ENCODE measurements at places on chromosomes 6 and 20.
A peak's percentile ranks its signal among the peaks of the same experiment; 100 is the strongest.

DNA sequence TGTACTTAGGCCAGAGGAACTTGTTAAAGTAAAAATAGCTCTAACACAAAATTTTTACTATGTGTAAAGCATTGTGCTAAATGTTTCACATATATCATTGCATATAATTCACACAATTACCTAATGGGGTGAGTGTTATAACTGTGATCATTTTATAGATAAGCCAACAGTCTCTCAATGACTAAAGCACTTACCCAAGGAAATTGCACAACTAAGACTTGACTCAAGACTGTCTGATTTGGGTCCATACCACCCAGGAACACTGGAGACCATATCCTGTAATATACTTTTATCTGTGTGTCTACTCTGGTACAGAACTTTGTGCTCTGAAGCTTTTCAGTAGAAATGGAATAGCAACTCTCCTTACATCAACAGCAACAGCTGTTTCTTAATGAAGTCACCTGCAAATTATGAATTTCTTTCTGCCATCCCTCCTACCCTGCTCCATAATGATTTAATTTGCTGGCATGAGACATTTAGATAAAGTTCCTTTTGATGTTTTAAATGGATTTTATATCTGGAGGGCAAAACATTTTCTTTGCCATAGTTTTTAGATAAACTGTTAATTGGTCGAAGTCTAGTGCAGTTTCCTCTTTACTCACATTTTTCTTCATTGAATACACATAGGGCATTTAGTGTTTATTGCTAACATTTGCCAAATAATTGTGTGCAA, 47.5 kb downstream of the TSPYL4 start:
- no peak for DNase-seq

DNA sequence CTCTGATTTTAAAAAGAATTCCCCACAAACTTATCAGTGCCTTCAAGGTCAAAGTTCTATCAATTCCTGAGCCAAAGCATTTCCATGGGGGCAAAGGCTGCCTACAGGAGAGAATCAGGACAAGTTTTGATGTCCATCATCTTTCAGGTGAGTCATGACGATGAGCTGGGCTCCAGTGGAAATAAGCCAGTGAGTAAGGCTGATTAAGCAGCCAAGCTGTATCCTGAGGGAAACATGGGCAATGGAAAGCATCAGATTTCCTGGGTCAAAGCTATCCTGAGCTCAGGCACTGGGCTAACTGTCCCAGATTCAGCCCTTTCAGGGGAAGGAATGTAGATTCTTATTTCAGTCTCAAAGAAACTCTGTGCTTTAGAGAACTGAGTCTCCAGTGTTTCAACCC, 377.4 kb downstream of the CD109 start:
- DNase-seq: peak; percentile 9

DNA sequence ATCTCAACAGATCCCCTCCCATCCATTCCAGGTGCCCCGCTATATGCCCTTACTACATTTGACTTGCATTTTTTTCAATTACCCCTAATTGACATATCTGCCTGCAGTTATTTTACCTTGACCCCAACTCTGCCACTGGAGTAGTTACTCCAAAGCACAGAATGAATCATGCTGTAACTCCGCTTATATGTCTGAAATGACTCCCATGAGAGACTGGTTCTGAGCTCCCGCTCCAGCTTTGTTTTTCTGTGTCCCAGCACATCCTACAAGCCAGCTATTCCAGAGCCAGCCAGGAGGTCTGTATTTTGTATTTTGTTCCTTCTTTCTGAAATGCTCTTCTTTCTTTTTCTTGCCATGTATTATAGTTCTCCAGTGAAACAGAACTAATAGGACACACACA, 10.9 kb upstream of the NOX3 start:
- DNase-seq: no peak

GRCh38 chr6:121338956-121339355, 4.7 kb upstream of the TBC1D32 start:
- DNase-seq: no peak

GRCh38 chr6:41367061-41367460, 31.7 kb downstream of the NCR2 start:
- no peak for DNase-seq

DNA sequence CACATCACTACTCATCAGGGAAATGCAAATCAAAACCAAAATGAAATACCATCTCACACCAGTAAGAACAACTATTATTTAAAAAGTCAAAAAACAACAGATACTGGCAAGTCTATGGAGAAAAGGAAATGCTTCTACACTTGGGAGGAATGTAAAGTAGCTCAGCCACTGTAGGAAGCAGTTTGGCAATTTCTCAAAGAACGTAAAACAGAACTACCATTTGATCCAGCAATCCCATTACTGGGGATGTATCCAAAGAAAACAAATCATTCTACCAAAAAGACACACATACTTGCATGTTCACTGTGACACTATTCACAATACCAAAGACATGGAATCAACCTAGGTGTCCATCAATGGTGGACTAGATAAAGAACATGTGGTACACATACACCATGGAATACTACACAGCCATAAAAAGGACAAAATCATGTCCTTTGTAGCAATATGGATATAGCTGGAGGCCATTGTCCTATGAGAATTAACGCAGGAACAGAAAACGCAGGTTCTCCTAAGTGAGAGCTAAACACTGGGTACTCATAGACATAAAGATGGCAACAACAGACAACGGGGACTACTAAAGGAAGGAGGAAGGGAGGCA, 260.4 kb downstream of the RNGTT start:
- DNase-seq: no peak

DNA sequence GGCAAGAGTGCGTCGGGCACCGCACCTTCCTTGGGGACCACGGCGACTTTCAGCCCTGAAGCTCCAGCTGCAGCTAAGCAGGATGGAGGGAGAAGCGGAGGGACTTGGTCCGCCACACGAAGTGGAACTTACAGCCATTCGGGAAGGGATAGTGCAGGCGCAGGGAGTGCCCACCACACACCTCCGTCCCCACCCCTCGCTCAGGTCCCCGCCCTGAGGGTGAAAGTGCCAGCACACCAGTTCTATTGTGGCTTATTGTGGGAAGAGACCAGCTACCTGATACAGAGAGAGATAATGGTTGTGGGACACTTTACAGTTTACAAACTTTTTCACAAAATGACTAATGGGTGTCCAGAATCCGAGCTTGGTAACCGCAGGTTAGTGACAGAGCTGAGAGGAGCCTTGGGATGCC, 76.1 kb downstream of the IRF4 start:
- DNase-seq: no peak

DNA sequence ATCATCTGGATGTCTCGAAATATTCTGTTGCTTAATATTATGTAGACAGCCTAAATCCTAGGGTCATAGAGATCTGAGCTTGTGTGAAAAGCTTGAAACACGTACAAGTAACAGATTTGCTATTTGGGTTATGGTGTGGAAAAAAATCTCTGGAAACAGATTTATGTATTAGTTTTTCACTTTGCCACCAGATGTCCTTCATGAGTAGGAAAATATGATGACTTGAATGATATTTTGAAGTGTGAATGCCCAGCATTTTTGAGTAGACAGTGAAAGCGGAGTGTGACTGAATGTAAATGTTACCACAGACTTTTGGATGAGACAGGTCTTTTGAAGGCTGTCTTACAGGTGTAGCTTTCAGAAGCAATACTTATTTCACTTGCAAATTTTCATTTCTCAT, 4.2 kb upstream of the BMP6 start:
- DNase-seq: no peak

DNA sequence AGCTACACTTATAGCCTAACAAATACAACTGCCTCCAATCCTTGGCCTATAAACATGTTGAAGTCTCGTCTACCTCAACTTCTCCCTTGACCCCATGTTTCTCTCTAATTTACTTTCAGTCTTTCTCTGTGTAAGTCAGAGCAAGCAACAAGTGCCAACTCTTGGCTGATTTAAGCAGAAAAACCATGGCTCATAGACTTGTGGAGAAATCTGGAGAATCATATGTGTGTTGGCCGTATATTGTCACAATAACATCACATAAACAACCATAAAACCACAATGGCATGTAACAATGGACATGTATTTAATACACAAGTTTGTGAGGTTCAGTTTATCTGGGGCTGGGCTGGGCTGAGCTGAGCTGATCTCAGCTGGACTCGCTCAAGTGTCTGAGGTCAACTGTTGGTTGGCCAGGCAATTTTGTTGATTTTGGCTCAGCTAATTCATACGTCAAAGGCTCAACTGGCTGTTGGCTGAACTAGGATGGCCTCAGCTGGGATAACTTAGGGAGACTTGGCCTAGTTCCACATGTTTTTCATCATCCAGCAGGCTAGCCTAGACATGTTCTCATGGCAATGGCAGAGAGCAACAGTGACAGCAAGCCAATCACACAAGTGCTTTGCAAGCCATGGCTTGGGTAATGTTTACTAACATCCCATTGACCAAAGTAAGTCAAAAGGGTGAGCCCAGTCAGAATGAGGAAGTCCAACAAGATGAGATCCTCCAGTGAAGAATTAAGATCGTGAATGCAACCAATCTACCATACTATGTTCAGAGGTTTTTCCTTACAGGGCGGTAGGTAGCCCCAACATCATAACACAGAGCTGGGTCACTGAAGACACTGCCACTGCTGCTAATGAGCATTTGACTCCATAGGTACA, 12.9 kb upstream of the TBC1D22B start:
- no peak for DNase-seq

GRCh38 chr6:138078491-138078890, 28.7 kb downstream of the PERP start:
- DNase-seq: no peak

GRCh38 chr6:3457710-3458602, 1.1 kb upstream of the SLC22A23 start:
- peak; percentile 42 for DNase-seq

DNA sequence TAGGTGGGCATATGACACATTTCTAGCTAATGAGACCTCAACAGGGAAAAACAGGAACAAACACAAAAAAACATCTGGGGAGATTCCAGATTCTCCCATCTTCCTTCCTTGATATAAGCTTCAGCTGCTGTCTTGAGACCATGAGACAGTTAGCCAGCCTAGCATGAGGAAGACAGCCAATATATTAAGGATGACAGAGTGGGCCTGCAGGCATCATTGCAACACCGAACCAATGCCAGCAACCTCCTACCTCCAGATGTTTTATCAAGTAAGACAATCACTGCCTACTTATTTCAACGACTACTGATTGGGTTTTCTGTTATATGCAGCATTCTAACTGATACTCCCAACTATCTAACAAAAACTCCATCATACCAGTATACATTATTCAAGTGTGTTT, 119.0 kb downstream of the ISM1 start:
- no peak for DNase-seq

DNA sequence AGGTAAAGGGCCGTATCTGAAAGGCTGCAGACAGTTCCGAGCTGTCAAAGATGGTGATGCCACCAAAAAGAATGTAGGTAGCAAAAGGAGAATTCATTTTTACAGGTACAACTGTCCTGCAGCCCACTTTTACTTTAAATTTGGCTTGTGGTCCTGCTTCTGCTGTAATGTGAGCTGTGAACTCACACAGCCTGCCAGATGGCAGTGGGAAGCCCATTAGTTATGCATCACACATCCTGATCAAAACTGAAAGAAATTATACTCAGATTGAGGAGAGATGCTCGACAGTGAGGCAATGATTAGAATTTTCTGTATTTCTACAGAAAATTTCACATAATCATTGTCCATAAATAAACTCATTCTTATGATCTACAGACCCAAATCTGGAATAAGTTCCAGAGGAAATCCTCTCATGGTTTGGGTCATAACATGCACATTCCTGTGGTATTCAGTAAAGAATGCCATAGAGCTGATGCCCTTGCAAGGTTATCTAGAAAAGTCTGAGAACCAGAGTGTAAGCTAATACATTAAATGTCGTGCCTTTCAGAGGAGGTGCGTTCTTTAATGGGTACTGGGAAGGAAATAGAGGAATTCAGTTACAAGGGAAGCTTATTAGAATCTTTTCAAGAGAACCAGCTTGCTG, 23.9 kb upstream of the E2F3 start:
- no peak for DNase-seq

- DNase-seq: no peak
Observed at GRCh38 chr20:20668639-20669038, 43.8 kb downstream of the RALGAPA2 start.

DNA sequence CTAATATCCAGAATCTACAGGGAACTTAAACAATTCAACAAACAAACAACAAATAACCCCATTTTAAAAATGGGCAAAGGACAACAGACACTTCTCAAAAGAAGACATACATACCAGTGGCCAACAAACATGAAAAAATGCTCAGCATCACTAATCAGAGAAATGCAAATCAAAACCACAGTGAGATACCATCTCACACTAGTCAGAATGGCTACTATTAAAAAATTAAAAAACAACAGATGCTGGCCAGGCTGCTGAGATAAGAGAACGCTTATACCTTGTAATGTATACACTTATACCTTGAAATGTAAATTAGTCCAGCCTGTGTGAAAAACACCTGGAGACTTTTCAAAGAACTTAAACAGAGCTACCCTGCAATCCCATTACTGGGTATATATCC, 166.8 kb downstream of the IBTK start:
- DNase-seq: no peak

- DNase-seq: no peak
Observed at GRCh38 chr20:50968289-50968688, 9.7 kb downstream of the MOCS3 start.

GRCh38 chr6:109717971-109718370, 26.9 kb downstream of the FIG4 start:
- DNase-seq: no peak

DNA sequence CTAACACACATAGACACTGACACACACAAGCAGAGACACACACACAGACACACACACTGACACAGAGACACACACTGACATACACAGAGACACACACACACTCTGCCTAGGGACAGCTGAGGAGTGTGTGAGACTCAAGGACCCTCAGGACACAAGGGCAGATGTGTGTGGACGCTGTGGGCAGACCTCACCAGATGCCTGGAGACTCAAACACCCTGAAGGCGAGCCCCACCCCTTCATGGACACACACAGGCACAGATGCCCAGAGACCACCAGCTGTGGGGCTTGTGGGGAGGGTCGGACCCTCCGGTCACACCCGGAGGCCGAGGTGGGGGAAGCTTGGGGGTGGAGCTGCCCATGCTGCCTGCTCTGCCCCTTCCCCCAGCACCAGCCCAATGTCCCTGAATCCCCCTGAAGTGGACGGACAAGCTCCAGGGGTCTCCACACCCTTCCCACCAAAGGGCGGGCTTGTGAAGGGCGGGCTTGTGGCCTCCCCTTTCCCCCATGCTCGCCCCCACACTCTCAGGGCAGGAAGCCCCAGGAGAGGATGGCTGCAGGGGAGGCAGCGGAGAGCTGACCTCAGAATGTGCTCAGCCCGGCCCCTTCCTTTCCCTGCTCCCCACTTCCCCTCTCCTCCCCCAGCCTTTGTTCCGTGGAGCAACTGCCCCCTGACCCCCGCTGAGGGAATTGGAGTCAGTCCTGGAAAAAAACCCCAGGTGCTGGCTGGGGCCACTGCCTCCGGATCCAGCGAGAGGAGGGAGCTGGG, 13.9 kb upstream of the ABHD16B start:
- DNase-seq: no peak

- DNase-seq: no peak
Observed at GRCh38 chr6:2807342-2808090, 34.1 kb downstream of the SERPINB1 start.
